NCI-H345 (cell line): ENCODE measurements at places on chromosomes 6 and 20.
A peak's percentile ranks its signal among the peaks of the same experiment; 100 is the strongest.

GRCh38 chr20:9359561-9360308, 154.7 kb upstream of the LAMP5 start:
- DNase-seq, result peak; percentile 36

DNA sequence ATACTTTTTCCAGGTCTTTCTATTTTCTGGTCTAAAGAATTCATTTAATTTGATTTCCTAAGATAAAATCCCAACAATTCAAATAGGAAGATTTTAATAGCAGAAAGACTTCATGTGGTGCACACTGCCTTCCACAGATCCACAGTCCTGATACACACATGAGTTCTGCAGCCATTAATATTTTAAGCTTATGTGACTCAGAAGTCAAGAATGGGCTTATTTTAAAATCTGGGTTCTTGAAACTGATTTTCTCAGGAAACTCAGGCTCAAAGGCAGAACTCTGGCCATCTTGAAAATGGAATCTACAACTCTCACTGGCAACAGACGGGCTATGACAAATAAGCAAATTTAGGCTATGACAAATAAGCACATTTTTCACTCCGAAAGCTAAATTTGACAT, 88.2 kb downstream of the COL12A1 start:
- DNase-seq, result no peak

GRCh38 chr6:106751501-106752252, 122.3 kb downstream of the QRSL1 start:
- DNase-seq, result no peak

DNA sequence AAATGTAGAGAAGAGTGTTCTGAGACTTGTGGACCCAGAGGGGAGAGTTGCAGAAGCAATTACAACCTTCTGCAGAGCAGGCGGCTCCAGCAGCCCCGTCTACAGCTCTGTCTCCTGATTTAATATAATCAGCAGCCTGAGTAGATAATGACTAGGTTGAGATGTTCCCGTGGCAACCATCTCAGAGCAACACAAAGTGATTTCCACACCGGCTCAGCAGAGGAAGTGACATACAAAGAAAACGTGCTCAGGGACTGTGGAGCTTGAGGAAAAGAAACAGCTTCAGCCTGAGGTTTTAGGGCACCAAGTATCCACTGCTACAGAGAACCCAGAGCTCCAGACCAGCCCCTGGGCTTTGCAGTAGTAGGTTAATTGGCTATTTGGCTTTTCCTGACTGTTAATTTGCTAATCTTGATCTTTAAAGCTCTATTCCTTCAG, 136.4 kb downstream of the MTFR2 start:
- peak; percentile 94 for DNase-seq

DNA sequence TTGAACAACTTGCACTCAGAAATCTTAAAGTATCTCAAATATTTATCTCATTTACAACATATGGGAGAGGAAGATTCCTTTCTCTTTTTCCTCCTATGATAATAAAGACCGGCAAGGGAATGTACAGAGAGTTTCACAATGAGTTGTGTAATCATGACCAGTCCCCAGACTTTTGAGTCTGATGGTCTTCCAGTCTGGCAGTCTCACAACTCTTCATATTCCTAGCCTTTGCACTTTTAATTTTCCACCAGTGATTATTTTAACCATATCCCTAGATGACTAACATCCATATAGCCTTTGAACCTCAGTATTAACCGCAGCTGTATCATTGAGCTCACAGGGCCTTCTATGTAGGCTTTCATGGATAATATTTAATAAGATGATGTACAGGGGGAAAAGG, 278.5 kb downstream of the KHDC1L start:
- no peak for DNase-seq

DNA sequence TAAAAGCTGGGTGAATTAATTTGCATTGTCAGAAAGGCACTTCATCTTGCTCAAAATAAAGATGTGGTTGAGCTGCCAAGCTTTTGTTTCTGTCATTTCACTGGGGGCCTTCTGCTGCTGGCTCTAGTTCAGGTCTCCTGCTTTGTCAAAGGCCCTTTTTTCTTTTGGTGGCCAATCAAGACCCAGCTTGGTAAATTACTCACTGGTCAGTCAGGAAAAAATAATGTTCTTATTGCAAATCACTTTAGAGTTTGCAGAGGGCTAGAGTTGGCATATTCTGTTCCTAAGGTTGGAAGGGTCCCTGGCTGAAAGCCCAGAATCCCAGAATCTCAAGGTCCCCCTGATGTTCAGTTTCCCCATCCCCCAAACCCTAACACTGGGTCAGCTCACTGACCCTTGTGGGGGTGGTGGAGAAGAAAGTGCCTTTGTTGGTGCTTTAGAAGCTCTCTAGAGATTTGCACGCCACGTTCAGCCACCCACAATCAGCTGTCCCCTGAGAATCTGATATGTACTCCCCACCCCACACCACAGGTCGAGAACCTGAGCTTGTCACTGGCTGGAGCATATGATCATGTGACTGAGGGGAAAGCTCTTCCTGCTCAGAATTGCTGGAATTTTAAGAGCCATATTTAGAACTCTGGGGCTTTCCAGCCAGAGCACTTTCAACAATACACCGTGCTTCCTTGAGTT, 21.7 kb upstream of the BNIP5 start:
- no peak for DNase-seq

GRCh38 chr6:103826209-103826608, 1033.5 kb downstream of the HACE1 start:
- DNase-seq, result no peak

GRCh38 chr6:47106721-47107197, 64.6 kb upstream of the ADGRF1 start:
- no peak for DNase-seq

DNA sequence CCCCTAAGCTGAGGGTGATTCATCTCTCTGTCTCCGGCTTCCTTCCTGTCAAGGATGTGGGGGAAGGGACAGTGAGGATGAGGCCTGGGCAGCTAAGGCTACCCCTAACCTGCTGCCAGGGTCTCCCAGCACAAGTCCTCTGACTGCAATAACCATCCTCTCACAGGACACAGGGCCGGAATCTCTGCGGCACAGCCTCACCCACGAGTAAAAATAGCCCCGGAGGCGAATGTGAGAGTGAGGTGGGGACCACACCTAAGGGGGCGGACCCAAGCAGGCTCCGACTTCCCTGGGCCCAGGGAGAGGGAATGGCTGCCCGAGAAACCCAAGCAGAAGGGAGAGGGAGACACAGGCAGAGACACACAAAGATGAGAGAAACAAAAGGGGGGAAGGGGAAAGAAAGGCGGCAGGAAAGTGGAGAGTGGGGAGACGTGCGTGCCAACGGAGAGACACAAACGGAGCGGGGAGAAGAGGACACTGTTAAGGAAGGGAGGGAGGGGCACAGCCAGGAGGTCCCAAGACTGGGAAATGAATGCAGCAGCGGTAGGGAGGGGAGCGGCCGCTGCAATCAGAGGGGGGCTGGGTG, 1.4 kb downstream of the CLIC1 start:
- DNase-seq, result no peak

DNA sequence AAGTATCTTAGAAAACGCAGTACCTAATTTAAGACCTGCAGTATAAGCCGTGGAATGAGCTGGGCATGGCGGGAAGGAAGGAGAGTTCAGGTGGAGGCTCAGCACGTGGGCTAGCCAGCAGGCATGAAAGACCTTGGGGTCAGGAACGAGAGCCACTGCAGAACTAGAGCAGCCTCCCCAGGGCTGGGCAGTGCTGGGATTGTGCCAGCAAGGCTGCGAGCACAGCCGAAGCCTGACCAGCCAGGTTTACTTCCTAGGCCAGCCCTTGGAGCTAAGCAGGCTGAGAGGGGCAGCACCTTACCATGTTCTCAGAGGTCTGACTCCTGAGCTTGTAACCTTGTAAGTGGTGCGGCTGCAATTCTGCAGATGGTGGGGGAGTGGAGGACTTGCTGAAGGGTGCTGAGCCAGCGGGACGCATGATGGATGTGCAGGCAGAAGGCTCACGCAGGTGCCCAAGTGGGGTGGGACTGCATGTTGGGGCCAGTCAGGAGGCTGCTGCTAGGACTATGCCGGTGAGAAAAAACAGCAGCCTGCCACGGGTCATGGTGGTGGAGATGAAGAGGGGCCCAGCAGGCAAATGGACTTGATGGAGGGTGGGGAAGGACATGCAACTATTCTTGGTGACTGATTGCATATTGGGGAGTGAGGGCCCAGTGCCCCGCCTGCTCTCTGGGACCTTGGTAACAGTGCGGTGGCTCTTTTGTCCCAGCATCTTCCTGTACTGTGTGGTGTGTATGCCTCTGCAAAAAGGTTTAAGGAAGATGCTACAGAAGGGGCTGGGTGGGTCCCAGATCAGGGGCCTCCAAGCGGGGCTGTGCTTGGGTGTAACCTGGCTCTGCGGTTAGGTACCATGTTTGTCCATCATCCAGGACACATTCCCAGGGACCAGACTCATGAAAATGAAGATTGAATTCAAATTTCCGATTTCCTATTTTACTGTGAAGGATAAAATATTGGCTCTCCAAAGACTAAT, 37.6 kb upstream of the IRF4 start:
- no peak for DNase-seq

GRCh38 chr6:48977573-48977972, 485.5 kb downstream of the MMUT start:
- no peak for DNase-seq
